Progenitor cell of endocrine pancreas (in vitro differentiated cells): ENCODE measurements at places on chromosomes 1 and 21. TPM values are rescaled to one million over a fixed set of nuclear protein-coding genes. Genes with fewer than 3 reads are reported as not detected.

DNA sequence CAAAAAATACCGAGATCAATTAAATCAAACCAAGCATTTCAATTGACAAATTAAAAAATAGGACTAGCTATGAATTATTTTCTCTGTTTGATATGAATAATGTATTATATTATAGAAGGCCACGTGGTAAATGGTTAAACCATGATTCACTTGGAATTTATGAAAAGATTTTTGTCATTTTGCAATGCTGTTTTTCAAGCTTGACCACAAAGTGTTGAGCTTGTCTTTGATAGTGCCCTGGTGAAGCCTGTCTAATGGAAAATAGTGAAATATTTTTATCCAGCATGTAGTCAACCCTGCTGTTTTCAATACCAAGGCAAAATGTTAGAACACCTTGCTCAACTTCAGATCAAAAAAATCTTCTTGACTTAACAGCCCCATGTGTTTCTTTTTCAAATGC lies 288.0 kb upstream of the PRMT6 start:
- DNase-seq = no peak

DNA sequence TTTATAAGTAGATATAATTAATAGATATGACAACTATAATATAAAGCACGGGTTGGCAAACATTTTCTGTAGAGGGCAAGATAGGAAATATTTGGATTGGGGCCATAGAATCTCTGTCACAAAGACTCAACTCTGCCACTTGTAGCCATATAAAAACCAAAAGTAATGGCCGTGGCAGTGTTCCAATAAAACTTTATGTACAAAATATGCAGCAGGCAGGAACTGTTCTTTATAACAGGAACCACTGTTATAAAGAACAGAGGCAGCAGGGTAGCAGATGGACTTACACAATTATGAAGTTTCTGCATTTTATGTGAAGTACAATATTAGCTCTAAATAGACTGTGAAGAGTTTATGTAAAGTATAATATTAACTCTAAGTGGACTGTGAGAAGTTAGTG lies 16.9 kb upstream of the QSOX1 start:
- DNase-seq = no peak

- no peak for DNase-seq
Observed at GRCh38 chr1:223704921-223705878, 7.1 kb upstream of the CAPN2 start.

GRCh38 chr1:119510046-119510445 lies 3.0 kb downstream of the HSD3B1 start:
- no peak for DNase-seq

- no peak for DNase-seq
Observed at GRCh38 chr1:11722538-11722937, 13.4 kb upstream of the AGTRAP start.

DNA sequence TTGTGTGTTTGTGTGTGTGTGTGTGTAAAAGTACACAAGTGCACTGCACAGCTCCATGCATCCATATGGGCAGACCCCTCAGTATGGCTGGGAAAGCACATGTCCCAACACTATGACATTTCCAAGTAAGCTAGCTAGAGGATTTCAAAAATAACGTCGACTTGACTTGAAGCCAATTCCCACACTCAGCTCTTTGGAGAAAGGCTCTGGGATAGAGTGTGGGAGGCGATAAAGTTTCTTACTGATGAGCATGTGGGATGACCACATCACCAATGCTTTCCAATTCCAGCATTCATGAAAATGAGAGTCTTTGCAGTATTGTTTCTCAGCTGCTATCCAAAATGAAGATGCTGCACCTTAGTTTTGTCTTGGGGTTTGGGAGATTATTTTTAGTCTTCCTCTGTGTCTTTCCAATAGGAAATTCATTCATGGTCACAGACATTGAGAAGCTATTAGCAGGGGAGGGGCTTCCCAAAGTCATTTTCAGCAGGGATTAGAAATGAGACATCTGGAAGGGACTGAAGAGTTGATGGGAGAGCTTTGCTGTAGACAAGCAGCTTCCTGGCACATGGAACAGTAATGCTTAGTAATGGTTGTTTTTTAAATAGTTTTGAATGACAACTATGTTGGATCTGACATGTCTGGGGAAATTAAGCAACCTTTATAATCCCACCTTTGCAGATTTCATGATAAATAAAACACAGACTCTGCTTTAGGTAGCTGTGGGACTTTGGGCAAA lies 143.5 kb downstream of the ASTN1 start:
- DNase-seq = no peak

GRCh38 chr1:6519491-6519934 lies 28.0 kb upstream of the PLEKHG5 start:
- DNase-seq = no peak

DNA sequence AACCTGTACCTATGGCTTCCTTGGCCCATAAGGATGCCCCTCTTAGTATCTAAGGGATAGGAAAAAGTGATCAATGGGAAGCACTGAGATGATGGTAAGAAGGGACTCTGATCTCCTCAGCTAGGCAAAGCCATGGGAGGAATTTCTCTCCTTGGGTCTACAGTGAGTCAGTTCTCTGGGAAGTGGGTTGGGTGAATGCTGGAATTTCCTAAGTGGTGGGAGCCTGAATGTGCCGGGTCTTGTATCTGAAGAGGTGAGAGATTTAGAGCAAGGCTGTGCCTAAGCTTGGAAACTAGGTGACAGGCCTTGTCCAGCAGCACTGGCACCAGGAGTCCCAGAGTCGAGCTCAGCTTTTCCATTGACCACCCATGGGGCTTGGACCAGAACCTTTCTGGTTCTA lies 96.3 kb upstream of the SLC2A1 start:
- DNase-seq = no peak

DNA sequence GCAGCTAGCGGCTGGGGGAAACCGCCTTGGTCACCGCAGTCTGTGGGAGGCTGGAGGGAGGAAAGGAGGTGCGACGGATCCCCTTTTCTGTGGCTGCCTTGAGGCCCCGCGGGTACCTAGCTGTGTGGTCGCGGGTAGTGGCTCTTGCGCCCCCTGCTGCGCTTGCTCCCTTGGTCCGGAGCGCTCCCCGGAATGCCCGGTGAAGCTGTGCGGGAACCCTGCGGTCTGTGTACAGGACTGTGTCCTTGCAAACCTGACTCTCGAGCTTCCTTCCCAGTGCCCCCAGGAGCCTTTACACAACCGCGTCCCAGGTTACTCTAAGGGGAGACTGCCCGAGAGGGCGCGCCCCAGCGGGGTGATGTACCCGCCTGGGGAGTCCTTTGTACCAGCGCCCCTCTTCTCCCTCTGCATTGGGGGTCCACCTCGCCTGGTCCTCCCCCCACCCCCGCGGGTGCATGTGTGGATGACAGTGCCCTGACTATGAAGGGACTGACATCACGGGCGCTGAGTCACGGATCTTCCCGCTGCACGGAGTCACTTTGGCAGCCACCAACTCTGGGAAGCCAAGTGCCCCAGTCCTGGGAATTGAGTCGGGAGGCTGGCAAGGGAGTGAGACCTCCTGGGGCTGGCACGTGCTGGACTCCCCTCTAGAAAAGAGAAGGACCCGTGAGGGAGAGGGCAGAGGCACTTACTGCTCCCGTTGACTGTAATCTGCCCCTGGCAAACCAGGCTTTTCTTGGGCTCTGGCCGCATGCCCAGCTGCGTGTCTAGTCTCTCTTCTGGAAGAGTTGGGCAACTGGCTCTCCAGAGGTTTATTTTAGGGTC lies 816 bp downstream of the IL6R start:
- DNase-seq = peak; percentile 41

DNA sequence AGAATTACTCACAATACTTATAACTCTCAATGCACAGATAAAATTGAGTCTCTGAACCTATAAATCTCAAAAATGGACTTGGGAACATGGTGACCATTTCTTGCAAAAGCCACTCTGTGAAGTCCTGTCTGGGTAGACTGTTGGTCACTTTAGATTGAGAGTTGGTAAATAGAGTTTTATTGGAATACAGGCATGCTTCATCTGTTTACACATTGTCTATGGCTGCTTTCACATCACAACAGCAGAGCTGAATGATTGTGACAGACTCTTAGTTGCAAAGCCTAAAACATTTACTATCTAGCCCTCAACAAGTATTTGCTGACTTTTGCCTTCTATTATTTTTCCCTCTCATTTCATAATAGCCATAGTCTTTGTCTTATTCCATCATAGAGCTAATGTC lies 24.1 kb upstream of the ASPM start:
- DNase-seq = no peak

- DNase-seq = no peak
Observed at GRCh38 chr1:27504588-27505419, 14.8 kb upstream of the WASF2 start.

- no peak for DNase-seq
Observed at GRCh38 chr1:37621326-37621870, 13.3 kb downstream of the RSPO1 start.

DNA sequence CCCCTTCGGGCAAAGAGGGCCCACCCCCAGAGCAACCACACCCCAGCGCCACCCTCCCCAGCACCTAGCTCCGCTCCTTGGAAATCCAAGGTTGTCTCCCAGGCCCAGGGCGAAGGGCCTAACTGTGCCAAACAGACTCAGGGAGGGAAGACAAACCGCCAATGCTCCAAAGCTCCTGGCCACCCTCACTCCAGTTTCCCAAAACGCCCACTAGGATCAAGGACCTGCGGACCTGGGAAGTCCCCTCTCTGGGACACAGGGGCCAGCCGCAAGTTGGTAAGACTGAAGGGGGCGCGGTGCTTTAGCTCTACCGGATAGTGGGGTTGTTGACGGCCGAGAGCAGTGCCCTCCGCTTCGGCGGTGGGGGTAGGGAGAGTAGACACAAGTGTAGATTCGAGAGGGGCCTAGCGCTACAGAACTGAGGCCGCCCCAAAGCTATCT lies 581 bp downstream of the IRF6 start:
- peak; percentile 30 for DNase-seq

- DNase-seq = no peak
Observed at GRCh38 chr1:56758794-56759193, 60.4 kb downstream of the FYB2 start.

- DNase-seq = no peak
Observed at GRCh38 chr1:228083871-228084278, 1.4 kb downstream of the ARF1 start.

GRCh38 chr1:109721042-109721441 lies 9.0 kb downstream of the GSTM5 start:
- DNase-seq = no peak

Gene TRIM63
- total RNA-seq = not detected in 2 replicates

Gene TCHH
- total RNA-seq = not detected in 2 replicates
